ENCODE measurements at places on chromosomes 7 and 10.

DNA sequence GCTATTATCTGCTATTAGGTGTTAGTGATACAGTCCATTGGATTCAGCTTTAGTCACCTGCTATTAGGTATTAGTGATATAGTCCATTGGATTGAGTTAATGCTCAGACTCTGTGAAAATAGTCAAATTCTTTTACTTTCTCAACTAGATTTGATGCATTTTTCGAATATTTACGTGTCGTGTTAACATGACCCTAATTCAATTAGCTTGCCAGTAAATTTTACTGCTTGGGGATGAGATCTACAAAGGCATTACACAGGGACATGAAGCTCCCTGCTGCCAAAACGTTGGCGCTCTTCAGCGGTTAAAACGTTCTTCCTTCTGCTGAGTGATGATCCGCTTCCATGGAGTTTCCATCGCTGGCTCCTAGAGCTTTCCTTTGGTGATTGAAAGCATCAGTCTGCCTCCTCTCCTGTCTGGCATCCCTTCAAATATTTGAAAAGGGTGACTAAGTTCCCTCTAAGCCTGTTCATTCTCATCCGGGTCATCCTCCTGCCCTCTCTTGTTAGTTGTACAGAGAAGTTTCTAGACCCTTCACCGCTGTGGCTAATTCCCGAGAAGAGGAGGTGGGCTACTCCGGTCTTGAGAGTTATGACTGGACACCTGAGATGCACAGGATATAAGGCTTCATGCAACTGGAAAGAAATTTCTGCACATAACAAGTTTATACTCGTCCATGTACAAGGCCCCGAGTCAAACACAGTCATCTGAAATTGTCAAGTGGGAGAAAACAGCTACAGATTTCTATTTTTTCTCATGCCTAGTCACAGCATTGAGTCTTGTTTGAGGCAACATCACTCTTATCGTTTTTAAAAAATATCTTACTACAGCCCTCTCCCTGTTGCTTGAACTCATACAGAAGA lies 254.0 kb downstream of the KLF6 start:
- DNase-seq: no peak

GRCh38 chr7:149748076-149748874 lies 25.1 kb downstream of the ZNF467 start:
- DNase-seq: no peak

GRCh38 chr10:28785018-28785417 lies 107.7 kb downstream of the BAMBI start:
- no peak for DNase-seq

DNA sequence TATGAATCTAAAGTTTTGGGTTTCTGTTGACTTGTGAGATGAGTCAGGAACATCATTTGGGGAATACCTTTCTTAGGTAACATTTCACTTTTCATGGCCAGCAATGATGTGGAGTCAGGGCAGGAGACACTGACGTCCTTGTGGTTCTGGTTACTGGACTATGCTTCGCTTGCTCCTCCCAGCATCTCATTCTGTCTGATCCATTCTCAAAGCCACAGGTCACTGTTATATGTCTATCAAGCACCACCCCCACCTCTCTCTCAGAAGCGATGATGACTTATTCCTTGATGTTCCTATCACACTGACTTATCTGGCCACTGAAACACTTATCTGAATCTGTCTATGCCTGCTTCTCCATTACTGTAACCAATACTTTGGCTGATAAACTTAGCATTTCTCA lies 51.6 kb downstream of the TES start:
- DNase-seq: no peak

DNA sequence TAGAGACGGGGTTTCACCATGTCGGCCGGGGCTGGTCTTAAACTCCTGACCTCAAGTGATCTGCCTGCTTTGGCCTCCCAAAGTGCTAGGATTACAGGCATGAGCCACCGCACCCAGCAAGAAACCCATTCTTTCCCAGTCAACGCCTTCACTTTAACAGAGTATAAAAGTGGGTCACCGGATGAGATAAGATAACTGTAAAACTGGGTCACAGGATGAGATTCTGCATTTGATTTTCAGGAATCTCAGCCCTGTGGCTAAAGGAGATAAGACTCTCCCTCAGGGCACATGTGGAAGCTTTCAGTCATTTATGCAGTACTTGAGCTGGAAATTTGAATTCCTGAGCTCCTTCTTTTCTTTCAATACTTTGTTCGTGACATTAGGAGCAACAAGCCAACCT lies 70.8 kb downstream of the LRRC17 start:
- no peak for DNase-seq

GRCh38 chr7:25863005-25863728 lies 288.8 kb upstream of the NFE2L3 start:
- no peak for DNase-seq

DNA sequence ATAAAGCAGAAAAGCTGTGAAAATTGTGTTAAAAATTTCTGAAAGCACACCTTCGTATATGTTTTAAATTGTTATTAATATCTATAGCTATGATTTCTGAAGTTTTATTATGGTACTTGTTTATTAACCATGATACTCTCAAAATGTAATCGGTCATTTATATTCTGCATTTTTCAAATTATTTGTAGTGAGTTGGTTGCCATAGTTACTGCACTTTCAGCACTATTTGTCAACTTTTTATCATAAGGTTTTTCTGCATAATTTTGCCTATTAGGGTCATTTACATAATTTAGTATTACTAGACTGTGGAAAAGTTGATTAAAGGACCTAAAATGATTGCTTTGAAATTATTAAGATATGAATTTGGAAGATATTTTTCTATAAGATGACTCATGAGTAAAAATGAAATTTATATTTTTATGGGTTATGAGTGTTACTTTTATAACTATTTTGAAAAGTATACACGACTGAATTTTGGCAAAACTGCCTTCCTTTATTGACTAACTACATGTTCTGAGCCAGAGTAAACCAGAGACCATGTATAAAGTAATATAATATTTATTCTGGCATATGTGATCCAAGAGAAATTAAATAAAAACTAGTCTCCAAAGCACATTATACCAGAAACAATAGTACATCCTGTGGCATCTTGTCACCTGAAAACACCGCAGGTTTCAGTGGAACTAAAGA lies 7.9 kb upstream of the AGR2 start:
- DNase-seq: no peak

- peak; percentile 17 for DNase-seq
These were observed 11.5 kb upstream of the MALSU1 start for GRCh38 chr7:23287612-23288011.

- no peak for DNase-seq
These were observed 1.2 kb downstream of the FLNC start for GRCh38 chr7:128831178-128831993.

- DNase-seq: no peak
These were observed 87.2 kb upstream of the ELMO1 start for GRCh38 chr7:37535841-37536240.

DNA sequence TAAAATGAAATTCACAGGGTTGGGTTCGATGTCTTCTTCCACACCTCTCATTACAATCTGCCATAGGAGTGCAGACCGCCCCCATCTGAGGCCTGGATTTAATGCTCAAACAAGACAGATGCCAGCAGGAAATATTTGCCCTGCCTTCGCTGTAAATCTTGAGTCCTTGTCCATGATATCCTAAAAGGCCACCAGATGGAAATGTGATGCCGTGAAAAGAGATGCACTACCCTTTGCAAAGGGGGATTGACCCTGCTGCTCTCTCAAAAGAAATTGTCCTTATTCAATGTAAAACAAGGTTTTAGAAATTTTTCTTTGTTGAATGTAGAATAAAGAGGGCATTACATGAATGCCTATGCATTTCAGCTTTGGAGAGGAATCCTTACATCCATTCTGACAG lies 37.5 kb downstream of the AGAP4 start:
- no peak for DNase-seq

- DNase-seq: no peak
These were observed 11.4 kb downstream of the BUB3 start for GRCh38 chr10:123165445-123166072.

DNA sequence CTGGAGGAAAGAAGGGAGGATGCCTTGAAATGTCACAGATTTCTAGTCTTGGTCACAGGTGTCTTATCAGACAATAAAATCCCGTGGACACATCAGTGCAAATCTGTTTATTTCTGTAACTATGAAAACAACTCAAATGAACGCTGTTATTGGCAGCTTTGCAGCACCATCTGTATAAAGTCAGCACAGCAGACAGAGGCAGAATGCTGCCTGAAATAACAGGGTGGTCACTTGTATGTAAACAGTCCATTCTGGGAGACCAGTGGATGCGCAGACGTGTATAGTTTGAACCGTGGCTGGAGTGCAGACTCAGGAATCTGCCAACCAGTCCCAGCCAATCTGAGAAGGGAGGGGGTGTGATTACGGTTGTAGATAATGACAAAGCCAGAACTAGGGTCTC lies 54.8 kb downstream of the SEC23IP start:
- DNase-seq: no peak

DNA sequence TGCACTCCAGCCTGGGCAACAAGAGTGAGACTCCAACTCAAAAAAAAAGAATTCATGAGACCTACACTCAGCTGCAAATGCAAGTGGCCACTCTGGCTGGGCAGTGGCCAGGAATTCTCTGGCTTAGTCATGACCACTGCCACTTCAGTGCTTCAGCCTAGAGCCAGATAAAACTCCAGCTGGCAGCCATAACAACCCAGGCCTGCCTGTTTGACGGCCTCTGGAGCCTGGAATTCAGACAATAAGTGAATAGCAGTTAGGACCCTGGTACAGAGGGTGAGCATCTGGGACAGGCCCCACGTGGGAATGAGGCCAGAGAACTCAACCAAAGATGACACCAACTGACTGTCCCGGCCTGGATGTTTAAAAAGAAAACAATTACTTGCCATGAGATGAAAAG lies 18.9 kb downstream of the RCC1L start:
- DNase-seq: no peak
